Kidney (tissue), 22 donors: ENCODE measurements at places on chromosomes 2 and 18.

- DNase-seq, result no peak
These were observed 206.1 kb downstream of the HAUS1 start for GRCh38 chr18:46310258-46310657.

DNA sequence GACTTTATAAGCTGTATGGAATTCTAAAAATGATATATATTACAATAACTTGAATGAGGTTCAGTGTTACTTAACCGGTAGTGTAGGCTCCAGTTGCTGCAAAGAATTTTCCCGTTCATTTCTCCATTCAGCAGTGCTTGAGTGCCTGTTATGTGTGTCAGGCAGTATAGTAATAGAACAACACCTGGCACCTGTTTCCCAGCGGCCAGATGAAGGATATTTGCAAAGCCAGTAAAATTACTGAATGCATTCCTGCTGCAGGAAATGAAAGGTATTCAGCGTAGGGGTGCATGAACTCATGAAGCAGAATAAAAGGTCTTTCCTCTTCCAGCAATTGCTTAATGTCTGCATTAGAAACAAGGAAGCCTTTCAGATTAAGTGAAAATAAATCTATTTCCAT, 18.8 kb downstream of the YPEL5 start:
- no peak for DNase-seq

DNA sequence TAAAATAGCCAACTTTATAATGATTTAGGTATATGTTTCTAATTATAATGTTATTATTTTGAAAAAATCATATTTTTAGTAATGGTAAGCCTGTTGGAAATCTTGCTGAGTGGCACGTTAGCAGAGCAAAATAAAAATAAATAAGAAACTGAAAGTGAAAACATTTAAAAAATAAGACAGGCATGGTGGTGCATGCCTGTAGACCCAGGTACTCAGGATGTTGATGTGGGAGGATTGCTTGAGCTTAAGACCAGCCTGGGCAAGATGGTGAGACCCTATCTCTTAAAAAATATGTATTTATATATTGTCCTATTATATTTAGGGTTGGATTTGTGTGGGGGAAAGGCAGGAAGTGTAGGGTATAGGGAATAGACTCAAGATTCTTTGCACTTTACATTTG, 15.8 kb upstream of the ANKRD12 start:
- DNase-seq, result no peak

- no peak for DNase-seq
These were observed 13.0 kb upstream of the IL1RN start for GRCh38 chr2:113114224-113114945.

GRCh38 chr2:102356381-102356712, 751 bp downstream of the IL18R1 start:
- DNase-seq, result no peak

DNA sequence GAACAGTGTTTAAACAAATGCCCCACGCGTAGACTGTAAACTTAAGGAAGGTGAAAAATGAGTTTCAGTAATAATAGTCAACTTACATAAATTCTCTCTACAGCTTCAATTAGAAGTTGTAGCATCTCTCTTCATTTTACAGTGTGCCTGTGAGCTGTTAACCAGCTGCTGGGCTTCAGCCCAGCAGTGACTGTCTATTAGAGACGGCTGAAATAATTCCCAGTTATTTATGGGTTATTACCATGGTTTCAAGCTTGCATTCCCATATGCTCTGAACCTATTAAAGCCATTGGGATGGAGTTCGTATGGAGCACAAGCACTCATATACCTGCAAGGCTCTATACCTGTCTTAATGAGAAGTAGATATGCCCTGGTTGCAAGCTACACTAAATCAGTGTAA, 501.1 kb downstream of the CNTNAP5 start:
- DNase-seq, result no peak

- peak; percentile 87 for DNase-seq
These were observed 8.0 kb downstream of the ZNF516 start for GRCh38 chr18:76487070-76487469.

DNA sequence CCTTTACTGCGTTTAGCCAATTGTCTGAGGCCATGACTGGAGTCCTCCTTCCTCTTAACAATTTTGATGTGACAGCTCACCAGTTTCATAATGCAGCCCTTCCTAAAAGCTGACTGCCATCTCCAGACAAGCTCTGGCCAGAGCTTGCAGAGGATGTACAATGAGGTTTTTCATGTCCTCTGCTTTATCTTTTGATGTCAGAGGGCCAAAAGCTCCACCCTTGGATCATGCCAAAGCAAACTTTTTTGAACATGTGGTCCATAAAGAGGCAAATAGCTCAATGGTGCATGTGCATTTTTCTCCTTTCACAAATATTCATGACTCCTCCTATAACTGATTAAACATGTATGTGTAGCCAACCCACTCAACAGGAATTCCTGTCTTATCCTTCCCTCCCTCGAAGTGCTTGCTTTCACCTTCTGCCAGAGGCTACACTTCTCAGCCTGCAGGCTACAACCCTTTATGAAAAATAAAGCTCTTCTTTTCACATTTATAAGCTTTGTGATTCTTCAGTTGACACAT, 266.2 kb downstream of the FBXO15 start:
- DNase-seq, result no peak

- DNase-seq, result peak; percentile 83
These were observed 124.7 kb downstream of the CABLES1 start for GRCh38 chr18:23259701-23260681.

- no peak for DNase-seq
These were observed 13.7 kb upstream of the ECEL1 start for GRCh38 chr2:232501331-232501771.

- DNase-seq, result no peak
These were observed 12.6 kb downstream of the NT5DC4 start for GRCh38 chr2:112733456-112733855.

DNA sequence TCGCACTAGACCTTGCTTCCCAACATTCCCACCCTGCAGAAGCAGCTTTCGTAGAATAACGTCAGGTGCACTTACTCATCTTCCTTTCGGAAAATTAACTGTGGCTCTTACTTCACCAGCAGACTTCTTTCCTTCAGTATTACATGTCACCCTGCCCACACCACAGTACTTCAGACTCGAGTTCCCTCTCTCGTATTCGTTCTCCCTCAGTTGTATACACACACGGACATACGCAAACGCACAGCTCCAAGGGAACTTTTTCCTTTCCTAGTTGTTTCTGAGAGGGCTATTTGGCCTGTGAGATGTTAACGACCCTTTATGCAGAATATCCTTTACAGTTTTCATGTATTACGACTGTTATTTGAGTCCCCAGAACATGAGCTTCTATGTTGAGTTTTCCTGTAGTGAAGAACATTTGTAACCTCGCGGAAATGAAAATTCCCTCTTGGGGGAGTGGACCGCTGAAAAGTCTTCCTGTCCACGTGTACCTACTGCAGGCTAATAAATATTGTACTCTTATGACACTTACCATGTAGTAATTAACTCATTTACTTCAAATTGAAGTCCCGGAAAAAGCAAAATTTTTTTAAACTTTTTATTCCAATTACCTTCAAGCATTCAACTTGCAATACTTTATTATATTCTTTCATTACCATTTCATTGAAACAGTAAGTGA, 908 bp downstream of the ERLEC1 start:
- no peak for DNase-seq

DNA sequence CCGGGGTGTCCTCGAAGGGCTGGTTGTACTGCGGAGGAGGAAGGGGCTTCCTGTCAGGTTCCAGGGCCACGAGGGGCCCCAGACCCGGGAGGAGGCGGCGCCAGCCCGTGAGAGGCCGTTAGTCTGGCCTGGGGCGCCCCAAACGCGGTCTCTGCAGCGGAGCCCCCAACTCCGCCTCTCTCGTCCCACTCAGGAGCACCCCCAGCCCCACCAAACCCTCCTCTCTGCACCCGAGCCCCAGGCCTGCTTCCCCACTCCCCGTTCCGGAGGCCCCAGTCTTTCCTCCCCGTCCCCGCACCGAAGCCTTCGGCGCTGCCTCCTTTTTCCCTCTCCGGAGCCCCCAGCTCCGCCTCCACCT, 473 bp downstream of the HJURP start:
- DNase-seq, result peak; percentile 16

DNA sequence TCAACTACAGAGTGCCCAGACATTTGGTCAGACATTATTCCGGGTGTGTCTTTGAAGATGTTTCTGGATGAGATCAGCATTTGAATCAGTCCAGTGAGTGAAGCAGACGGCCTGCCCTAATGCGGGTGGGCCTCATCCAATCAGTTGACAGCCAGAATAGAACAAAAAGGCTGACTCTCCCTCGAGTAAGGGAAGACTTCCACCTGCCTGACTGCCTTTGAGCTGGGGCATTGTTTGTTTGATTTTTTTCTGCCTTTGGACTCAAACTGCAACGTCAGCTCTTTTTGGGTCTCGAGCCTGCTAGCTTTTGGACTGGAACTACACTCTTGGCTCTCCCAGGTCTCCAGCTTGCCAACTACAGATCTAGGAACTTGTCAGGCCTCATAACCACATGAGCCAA, 111.7 kb upstream of the AGAP1 start:
- DNase-seq, result no peak

DNA sequence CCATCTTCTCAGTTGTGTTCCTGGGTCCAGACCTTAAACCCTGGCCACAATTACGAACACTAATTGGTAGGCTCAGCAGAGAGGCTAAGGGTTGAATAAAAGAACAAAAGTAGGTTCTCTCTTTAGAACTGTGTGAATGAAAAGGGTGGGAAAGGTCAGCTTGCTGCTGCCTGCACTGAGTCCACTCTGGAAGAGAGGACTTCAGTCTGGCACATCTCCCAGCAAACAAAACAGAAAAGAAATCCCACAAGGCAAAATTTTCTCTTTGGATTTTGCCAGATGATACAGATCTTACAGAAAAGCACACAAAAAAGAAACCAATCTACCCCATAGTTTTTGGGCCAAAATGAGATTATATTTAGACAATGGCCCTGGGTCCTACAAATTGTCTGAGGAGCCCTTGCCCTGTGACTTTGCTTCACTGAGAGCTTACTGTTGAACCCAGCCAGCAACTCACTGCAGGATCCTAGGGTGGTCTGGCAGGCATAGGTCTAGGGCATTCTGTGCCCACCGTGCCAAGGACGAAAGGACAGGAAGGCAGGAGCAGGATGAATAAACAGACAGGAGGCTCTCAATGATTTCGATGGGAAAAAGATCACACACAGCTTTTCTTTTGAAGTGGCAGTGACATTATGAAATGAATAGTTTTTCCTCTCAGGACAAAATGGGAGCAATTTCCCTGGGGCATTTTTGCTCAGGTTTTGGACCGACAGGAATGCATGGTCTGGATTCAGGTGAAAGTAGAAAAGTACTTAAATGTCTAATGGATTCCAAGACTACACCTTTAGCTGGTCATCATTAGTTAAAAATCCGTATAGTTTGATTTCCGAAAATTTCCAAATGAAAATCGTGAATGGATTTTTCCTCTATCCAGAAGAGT, 68.4 kb upstream of the STAM2 start:
- DNase-seq, result no peak

- no peak for DNase-seq
These were observed 63.1 kb upstream of the NFATC1 start for GRCh38 chr18:79332646-79333045.

- no peak for DNase-seq
These were observed 44.8 kb upstream of the EHBP1 start for GRCh38 chr2:62660582-62661262.

DNA sequence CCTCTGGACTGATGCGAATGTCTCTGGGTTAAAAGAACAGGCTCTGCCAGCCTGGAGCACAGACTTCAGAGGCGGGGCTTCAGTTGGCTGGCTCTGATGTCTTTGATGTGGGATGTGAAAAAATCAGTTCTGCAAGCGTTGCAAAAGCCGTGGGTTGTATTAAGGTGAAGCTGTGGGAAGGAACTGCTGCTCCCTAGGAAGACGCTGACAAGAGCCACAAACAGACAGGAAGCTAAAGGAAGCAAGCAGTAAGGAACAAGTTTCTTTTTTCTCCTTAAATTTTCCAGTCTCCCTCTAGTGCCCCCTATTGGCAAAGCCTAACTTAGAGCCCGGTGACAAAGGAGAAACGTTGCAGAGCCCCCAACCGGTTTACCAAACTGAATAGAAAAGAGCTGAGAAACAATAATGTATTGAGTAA, 239.0 kb downstream of the CCDC178 start:
- DNase-seq, result peak; percentile 85

GRCh38 chr2:188138313-188138712, 153.4 kb upstream of the GULP1 start:
- no peak for DNase-seq

GRCh38 chr18:8825273-8825672, 119.9 kb downstream of the MTCL1 start:
- no peak for DNase-seq

DNA sequence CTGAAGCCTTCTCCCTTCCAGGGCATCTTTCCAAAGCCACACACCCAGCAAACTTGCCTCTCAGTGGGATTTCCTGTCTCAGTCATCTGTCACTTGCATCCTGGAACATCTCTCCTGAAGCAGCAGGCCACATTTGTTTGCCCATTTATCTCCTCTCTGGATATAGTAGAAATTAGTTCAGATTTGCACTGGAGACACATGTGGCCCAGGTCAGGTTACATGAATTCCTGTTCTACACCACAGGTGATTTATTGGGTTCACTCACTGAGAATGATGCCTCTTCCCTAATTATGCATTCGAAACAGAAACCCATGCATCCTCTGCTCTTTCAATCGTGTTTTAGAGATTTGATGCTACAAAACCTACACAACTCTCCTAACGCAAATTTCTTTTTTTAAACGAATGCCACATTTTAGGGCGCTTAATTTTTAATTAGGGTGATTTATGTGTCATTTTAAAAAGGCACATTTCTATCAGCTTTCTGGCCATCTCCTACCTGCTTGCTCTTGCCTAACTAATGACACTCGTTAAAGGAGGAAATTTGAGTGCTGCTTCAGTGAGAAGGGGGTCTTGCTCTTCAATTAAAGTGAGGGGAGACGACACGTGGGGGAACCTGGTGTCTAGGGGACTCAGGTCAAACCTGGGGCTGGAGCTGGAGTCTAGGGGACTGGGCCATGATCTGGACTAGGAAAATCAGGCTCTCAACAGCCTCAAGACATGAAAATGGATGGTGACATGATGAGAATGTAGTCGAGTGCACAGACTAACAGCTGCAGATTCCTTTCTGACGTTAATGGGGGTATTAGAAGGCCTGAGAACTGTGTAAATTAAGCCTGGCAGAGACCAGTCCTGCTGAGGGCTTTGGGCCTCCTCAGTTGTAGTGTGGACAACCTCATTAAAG, 221.4 kb downstream of the CLIP4 start:
- peak; percentile 90 for DNase-seq
